ENCODE measurements at places on chromosomes 5 and 9. TPM values are rescaled to one million over a fixed set of nuclear protein-coding genes. Genes with fewer than 3 reads are reported as not detected.
A peak's percentile ranks its signal among the peaks of the same experiment; 100 is the strongest.

- no peak overlapping the region for H3K27ac ChIP-seq
- no peaks in the 10 kb centered on the region for H3K4me1 ChIP-seq
- H3K27me3 ChIP-seq: no peaks in the 10 kb centered on the region
Observed at GRCh38 chr5:145237843-145238242, 597.3 kb downstream of the PRELID2 start.

GRCh38 chr5:158471535-158471924, 612.6 kb upstream of the CLINT1 start:
- no peaks in the 10 kb centered on the region for H3K36me3 ChIP-seq
- no peak overlapping the region for H3K4me3 ChIP-seq
- H3K27me3 ChIP-seq: peaks cover 8% of the 10 kb centered on the region
- H3K4me1 ChIP-seq: no peaks in the 10 kb centered on the region
- no peak for DNase-seq

The GMCL2 gene
- total RNA-seq: not detected

The AFAP1L1 gene
- not detected for total RNA-seq

DNA sequence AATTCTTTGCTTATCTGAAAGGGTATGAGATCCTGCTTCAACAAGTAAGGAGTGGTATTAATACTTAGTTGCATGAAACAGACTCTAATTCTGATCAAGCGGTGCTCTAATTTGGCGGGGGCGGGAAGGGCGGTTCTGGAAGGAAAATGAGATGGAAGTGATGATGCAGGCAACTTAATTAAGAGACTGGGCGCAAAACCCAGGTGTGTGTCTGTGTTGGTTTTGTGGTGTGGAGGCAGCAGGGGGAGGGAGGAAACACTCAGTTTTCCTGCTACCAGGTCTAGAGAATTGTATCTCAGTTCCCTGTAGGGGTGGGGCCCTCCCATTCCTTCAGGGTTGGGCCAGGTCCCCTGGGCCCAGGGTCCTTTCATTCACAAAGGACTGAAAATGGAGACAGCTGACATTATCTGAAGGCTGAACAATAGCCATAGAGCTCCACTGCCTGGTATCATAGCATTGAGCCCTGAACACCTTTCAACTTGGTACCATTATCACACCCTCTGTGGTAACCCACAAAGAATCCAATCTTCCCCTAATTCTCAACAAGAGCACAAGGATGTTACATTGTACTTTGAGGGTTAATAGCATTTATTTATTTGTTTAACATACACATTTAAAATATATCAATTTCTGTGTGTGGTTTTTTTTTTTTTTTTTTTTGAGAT, 17.2 kb upstream of the C5orf47 start:
- DNase-seq: no peak
- H3K4me3 ChIP-seq: no peak overlapping the region
- H3K27ac ChIP-seq: no peak overlapping the region
- H3K4me1 ChIP-seq: peaks cover 11% of the 10 kb centered on the region
- peaks cover 36% of the 10 kb centered on the region for H3K27me3 ChIP-seq

DNA sequence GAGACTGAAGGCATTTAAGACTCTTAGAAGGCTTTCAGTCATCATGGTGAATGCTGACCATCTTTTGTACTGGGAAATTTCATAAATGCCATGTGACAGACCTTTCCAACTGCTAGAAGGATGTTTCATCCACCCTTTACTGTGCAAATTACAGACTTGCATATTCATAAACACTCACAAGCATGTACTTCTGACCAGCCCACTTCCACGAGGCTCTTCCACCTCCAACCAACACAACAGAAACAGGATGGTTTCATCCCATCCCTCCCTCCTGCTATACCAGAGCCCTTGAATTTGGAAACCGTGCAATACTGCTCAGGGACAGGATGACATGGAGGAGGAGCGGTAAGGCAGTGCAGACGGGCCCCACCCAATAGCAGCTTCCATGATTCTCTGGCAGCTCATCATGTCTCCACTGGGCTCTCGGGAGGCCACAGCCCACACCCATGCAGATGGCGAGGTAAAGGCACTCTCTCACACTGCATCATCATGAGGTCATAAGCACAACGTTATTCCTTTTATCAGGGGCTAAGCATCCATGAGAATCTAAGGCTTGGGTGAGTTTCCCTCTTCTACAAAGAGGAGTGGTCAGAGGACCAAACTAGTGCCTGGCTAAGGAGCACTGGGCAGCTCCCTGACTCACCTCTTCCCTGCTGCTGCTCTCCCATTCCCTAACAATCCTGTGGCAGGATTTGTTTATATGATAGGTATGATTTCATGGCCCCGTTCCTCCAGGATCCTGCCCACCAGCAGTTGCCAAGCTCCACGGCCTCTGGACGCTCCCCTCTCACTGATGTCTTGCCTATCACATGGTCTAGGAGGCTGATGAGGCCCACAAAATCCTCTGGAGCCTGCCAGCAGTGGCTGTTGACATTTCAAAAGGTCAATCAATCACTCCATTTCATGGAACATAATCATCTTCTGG, 94.4 kb upstream of the FSTL4 start:
- H3K4me1 ChIP-seq: no peaks in the 10 kb centered on the region
- no peak overlapping the region for H3K27ac ChIP-seq
- no peak overlapping the region for H3K4me3 ChIP-seq
- no peaks in the 10 kb centered on the region for H3K36me3 ChIP-seq

DNA sequence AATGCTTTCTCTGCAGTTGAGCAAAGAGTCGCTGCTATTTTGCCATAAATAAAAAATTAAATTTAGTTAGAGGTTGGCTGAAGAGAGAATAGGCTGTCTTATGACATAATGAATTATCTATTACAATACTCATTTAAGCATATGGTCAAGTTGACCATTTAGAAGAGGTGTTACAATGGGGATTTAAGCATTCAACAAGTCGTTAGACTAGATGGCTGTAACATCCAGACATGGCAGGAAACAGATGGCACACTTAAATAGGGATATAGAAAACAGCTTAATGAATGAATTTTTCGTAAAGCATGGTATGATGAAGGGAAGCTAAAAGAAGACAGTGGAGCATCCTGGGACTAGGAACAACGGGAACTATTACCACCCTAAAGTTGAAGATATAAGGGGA, 160.3 kb upstream of the PTPRD start:
- H3K4me1 ChIP-seq: no peaks in the 10 kb centered on the region
- no peak for DNase-seq
- no peak overlapping the region for H3K27ac ChIP-seq
- H3K27me3 ChIP-seq: no peaks in the 10 kb centered on the region

DNA sequence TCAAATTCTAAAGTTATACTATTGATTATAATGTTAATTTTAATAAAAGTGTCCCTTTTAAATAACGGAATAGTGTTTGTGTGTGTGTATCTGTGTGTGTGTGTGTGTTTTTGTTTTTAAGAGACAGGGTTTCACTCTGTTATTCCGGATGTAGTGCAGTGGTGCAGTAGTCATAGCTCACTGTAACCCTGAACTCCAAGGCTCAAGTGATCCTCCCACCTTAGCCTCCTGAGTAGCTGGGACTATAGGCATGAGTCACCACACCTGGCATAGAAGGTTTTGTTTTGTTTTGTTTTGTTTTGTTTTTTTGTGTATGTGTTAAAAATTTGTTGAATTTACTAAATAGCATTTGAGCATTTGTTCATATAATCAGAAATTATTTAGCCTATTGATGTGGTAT, 64.6 kb downstream of the YTHDC2 start:
- H3K36me3 ChIP-seq: peaks cover 20% of the 10 kb centered on the region
- H3K4me1 ChIP-seq: peaks cover 18% of the 10 kb centered on the region
- no peak overlapping the region for H3K4me3 ChIP-seq
- H3K27ac ChIP-seq: no peak overlapping the region
- DNase-seq: no peak

DNA sequence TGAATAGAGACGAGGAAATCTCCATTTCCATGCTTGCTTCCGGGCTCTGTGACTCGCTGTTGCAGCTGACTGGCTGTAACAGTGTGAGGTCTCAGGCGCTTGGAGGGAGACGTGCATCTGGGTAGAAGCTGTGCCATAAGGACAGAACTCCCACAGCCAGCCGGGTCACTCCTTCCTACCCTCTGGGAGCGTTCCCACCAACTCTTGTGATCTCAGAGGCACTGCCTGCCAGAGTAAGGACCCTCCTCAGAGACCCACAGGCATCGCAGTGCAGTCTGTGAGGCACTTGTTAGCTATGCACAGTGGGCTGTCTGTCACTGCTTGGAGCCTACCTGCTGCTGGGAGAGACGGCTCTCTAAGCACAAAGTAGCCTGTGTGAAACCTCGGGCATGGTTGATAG, 203.4 kb upstream of the SEMA6A start:
- no peaks in the 10 kb centered on the region for H3K4me1 ChIP-seq
- H3K4me3 ChIP-seq: no peak overlapping the region
- peaks cover 15% of the 10 kb centered on the region for H3K27me3 ChIP-seq
- no peaks in the 10 kb centered on the region for H3K36me3 ChIP-seq
- H3K27ac ChIP-seq: no peak overlapping the region
- no peak for DNase-seq

The C9orf152 gene
- total RNA-seq: not detected

The SOX30 gene
- not detected for total RNA-seq

The STPG3 gene
- not detected for total RNA-seq

DNA sequence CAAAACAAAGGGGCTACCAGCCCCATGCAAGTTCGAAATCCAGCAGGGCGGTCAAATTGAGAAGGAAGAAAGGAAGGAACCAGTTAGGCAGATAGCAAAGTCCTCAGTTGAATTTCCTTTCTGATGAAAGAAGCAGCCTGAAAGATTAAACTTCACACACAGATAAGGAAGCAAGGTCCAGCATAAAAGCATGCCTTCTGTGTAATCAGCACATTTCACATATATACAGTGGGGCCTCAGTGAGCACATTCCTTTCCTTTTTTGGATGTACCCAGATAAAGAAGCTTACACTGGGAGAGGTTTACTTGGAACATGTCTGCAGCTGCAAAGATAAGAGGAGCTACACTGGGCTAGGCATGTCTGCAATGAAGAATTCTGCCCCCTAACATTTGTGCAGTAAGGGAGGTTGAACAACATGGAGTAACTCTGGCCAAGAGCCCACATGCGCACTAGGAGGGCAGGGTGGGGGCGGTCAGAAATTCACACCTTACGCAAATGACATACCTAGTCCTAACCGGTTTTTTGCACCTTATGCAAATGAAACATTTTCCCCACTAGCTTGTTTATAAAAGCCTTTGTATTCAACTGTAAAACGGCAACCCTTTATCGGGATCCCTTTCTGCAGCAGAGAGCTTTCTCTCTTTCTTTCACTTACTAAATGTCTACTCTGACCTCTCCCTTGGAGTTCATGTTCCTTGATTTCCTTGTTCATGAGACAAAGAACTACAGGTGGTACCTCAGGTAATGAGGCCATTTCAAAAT, 149.7 kb upstream of the FBXL17 start:
- no peak overlapping the region for H3K27ac ChIP-seq
- H3K4me1 ChIP-seq: no peaks in the 10 kb centered on the region
- H3K4me3 ChIP-seq: no peak overlapping the region
- H3K27me3 ChIP-seq: peaks cover 28% of the 10 kb centered on the region

- H3K27me3 ChIP-seq: peaks cover 27% of the 10 kb centered on the region
- H3K4me3 ChIP-seq: peak overlapping the region; percentile 47
- DNase-seq: peak; percentile 54
- no peaks in the 10 kb centered on the region for H3K36me3 ChIP-seq
Observed at GRCh38 chr9:124126648-124127646, 115.4 kb downstream of the LHX2 start.

The TPD52L3 gene
- total RNA-seq: not detected

The FIBCD1 gene
- total RNA-seq: not detected

The SEMA6A gene
- total RNA-seq: 0.31 TPM

The OR1B1 gene
- total RNA-seq: not detected

The ZNF474 gene
- 0.57 TPM for total RNA-seq

GRCh38 chr5:125267636-125268248, 521.3 kb upstream of the ZNF608 start:
- no peak for DNase-seq
- H3K4me3 ChIP-seq: no peak overlapping the region
- no peaks in the 10 kb centered on the region for H3K27me3 ChIP-seq
- no peak overlapping the region for H3K27ac ChIP-seq

- peaks cover 6% of the 10 kb centered on the region for H3K4me1 ChIP-seq
- H3K36me3 ChIP-seq: peaks cover 9% of the 10 kb centered on the region
- H3K27ac ChIP-seq: no peak overlapping the region
- H3K4me3 ChIP-seq: no peak overlapping the region
- H3K27me3 ChIP-seq: no peaks in the 10 kb centered on the region
Observed at GRCh38 chr5:41794471-41794870, 75.8 kb downstream of the OXCT1 start.

DNA sequence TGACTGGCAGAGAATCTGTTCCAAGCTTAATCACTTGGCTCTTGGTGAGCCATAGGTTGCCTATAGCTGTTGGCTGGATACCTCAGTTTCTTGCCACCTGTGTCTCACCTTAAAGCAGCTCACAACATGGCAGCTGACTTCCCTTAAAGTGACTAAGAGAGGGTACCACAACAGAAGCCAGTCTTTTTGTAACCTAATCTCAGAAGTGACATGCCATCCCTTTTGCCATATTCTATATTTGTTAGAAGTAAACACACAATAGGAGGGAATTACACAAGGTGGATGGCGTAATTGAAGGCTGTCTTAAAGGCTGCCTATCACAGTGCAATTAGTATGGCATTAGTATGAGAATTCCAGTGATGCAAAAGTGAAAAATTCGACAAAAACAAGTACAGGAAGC, 28.1 kb downstream of the NIPBL start:
- H3K4me3 ChIP-seq: no peak overlapping the region
- no peak for DNase-seq
- H3K27ac ChIP-seq: no peak overlapping the region
- peaks cover 37% of the 10 kb centered on the region for H3K4me1 ChIP-seq
- no peaks in the 10 kb centered on the region for H3K27me3 ChIP-seq

- DNase-seq: no peak
- H3K4me3 ChIP-seq: no peak overlapping the region
- peaks cover 3% of the 10 kb centered on the region for H3K4me1 ChIP-seq
- no peaks in the 10 kb centered on the region for H3K27me3 ChIP-seq
- H3K36me3 ChIP-seq: peaks cover 6% of the 10 kb centered on the region
Observed at GRCh38 chr9:131214876-131215275, 61.4 kb downstream of the FAM78A start.

GRCh38 chr9:81594415-81594814, 94.9 kb downstream of the TLE1 start:
- DNase-seq: no peak
- H3K4me3 ChIP-seq: no peak overlapping the region
- no peak overlapping the region for H3K27ac ChIP-seq

DNA sequence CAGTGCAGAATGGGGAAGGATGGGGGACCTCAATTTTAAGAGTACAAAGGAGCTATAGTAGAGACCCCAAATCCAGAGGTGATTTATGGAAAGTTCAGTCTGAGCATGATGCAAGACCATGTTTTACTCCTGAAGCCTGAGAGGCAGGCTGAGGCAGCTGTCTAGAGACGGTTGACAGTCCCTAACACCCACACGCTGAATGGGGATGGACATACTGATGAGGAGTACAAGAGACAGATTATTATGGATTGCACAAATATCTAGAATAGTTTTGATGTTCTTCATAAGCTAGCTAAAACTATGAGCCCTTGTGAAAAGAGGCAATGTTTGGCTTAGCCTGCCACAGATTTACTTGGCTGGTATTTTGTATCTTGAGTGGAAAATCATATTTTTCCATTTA, 64.5 kb downstream of the PRR16 start:
- no peak overlapping the region for H3K4me3 ChIP-seq
- H3K36me3 ChIP-seq: no peaks in the 10 kb centered on the region
- H3K27me3 ChIP-seq: no peaks in the 10 kb centered on the region
- no peaks in the 10 kb centered on the region for H3K4me1 ChIP-seq
- no peak for DNase-seq
- H3K27ac ChIP-seq: no peak overlapping the region

Data from T-helper 17 cell (primary cell).